ENCODE measurements at places on chromosomes 12 and 14.
A peak's percentile ranks its signal among the peaks of the same experiment; 100 is the strongest.

GRCh38 chr12:5244513-5244972, 187.4 kb upstream of the NTF3 start:
- no peak for DNase-seq

DNA sequence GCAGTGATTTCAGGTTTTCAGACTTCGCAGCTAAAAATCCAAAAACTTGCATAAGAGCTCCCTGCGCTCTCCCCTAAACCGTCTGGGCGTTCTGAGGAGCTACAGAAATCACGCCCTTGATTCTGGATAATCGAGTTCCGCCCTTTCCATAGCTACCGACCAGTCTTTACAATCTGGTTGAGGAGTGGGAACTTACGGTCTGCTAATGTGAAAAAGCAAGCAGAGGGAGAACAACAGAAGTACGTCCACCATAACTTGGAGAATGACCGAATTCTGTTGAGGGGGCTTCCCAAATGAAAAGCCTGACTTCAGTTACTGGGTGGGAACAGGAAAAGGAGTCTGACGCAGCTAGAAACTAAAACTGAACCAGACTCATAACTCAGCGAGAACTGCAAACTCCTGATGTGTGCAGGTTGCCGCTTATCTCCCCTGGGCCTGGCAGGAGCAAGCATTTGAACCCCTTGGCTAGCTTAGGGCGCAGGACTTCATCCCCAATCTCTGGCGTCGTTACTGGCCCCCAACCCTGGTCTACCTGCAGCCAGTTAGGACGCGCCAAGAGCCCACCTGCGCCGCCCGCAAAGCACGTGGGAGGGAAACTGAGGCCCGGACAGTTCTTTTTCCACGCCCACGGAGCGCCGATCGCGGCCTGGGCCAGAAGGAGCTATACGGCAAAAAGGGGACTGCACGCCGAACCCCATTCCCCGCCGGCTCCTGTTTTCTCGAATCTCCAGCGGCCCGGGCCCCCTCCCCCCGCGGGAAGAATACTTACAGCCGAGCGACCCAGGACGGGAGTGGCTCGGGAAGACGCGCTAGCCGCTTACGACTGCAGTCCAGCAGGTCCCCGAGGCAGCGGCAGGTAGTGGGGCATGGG, 838 bp downstream of the LRIG3 start:
- DNase-seq, result peak; percentile 3

GRCh38 chr14:65231286-65231980, 129.1 kb upstream of the MAX start:
- DNase-seq, result no peak

DNA sequence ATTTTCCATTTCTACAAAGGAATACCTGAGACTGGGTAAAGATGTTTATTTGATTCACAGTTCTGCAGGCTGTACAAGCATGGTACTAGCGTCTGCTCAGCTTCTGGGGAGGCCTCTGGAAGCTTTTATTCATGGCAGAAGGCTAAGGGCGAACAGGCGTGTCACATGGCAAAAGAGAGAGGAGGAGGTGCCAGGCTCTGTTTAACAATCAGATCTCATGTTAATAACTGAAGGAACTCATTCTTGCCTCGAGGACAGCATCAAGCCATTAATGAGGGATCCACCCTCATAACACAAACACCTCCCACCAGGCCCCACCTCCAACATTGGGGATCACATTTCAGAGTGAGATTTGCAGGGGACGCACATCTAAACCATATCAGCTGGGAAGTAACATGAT, 36.0 kb downstream of the PRB3 start:
- no peak for DNase-seq

DNA sequence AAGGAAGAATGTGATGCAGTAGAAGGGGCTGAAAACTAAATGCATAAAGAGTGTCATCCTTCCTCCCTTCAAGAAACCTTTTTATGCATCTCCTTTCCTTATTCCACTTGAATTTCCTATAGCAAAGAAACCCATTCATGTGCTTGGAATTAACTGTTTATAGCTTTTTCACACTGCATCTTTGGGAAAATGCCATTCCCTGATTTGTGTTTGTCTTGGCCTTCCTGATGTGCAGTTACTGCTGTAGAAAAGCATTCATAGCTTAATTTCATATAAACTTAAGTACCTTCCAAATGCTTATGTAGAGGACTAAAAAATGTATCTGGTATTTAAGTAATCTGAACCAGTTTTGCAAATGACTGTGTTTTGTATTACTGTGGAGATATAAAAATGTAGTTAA, 61.8 kb downstream of the SDR9C7 start:
- no peak for DNase-seq

GRCh38 chr14:100841066-100841760, 15.3 kb downstream of the MEG3 start:
- no peak for DNase-seq

DNA sequence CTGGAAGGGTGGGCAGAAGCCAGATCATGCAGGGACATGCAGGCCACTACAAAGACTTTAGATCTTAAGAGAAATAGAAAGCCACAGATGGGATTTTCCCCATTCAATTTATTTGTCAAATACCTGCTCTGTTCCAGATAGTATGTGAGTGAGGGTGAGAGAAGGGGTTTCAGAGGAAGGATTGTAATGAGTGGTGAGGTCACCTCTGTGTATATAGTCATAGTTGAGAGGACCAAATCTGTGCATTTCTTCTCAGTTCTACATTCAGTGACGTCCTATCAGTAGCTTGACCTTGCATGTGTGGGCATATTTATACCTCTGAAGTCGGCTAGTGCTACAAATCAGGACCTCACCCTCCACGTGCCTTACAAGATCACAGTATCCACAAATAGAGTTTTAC, 31.2 kb upstream of the RBM19 start:
- DNase-seq, result no peak

DNA sequence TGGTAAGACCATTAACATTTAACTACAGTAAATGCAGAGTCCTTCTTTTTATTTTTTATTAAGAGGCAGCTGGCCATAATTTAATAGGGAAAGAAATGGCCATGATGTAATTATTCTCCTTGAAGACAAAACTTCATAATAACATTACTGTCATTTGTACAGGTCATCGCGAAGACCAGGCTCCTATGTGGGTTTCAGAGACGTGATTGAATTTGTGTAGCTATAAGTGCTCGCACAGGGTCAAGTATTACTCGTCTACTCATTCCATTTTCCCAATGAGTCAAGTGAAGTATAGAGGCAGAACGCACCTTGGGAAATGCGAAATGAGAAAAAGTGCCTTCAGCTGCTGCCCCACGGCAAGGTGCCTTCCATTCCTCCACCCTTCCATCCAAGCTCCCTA, 40.4 kb downstream of the EGLN3 start:
- DNase-seq, result no peak

DNA sequence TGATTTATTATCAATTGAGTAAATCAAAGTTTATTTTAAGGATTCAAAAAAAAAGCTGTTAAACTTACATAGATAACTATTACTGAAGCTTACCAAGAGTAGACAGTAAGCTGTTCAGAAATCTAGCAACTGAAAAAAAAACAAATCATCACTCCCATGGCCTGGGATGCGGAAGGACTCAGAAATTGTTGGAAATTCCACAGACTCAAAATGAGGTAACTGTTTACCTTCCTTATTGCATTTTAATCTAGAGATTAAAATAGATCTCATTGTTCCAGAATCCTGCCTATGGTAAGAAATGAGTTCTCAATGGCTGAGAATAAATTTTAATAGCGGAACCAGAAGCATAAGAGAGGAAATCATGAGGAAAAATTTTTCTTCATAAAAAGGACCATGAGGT, 87.2 kb downstream of the PPM1H start:
- DNase-seq, result no peak

DNA sequence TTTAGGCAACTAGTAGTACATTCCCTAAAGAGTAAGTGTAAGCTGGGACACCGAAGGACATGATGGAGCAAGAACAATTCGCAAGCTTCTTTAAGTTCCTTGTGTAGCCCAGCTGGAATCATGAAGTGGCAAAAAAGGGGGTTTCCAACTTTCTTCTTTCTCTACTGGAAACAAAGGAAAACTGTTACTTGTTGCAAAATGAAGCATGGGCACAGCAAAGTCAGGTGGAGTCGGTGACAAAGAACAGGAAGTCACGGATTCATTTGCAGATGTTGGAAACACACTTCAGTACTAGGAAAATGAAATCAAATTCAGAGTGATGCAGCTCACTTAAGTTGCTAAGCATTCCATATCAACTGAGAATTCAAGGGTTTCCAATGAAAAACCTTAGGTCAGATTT, 706.9 kb upstream of the STXBP6 start:
- no peak for DNase-seq

DNA sequence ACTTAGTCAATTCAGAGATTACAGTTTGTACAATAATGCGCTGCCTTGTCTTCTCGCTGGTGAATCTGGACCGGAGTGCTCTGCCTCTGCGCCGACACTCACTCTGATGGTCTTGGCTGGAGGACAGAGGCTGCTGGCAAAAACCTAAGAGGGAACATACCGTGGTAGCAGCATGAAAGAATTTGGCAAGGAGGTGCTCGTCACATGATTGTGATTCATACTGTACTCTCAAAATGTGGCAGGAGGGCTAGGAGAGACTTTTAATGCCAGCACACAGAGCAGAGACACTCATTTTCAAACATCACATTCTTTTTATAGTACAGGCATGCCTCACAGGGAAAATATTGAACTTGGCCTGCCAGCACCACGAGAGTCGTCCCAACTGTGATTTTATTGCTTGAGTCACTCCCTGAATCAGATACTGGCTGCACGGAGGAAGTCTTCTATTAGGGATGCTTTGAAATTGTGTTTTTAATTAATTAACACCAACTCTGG, 67.8 kb downstream of the HMGA2 start:
- DNase-seq, result no peak

DNA sequence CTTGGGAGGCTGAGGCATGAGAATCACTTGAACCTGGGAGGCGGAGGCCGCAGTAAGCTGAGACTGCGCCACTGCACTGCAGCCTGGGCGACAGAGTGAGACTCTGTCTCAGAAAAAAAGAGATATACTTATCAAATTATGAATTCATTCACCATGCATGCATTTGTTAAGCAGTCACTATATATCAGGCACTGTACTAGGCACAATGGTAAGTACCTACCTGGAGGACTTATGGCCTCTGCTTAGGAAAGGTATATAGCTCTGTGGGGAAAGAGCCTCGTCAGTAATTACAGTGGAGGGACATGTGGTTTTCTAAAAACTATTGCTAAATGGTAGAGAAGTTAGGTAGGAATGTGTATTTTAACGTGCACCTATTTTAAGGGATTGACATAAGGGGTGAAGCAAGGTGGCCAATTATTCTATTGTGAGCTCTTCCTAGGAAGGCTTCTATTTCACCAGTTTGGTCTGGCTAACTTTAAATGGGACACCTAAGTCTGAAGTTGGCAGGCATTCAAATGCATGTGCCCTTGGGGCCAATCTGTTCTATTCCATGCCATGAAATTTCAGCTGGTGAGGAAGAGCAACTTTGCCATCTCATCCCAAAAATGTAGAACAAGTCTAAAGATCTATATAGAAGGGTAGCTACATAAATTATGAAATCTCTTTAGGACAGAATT, 15.0 kb downstream of the TCP11L2 start:
- DNase-seq, result no peak

- DNase-seq, result no peak
Observed at GRCh38 chr12:89774645-89775044, 66.0 kb upstream of the ATP2B1 start.

- DNase-seq, result no peak
Observed at GRCh38 chr12:131872154-131873051, 22.0 kb upstream of the ULK1 start.

GRCh38 chr12:93803424-93803807, 126.2 kb downstream of the CRADD start:
- DNase-seq, result no peak

GRCh38 chr14:33799705-33800570, 150.9 kb downstream of the EGLN3 start:
- no peak for DNase-seq

GRCh38 chr14:102593061-102593824, 794 bp downstream of the RCOR1 start:
- DNase-seq, result peak; percentile 43

DNA sequence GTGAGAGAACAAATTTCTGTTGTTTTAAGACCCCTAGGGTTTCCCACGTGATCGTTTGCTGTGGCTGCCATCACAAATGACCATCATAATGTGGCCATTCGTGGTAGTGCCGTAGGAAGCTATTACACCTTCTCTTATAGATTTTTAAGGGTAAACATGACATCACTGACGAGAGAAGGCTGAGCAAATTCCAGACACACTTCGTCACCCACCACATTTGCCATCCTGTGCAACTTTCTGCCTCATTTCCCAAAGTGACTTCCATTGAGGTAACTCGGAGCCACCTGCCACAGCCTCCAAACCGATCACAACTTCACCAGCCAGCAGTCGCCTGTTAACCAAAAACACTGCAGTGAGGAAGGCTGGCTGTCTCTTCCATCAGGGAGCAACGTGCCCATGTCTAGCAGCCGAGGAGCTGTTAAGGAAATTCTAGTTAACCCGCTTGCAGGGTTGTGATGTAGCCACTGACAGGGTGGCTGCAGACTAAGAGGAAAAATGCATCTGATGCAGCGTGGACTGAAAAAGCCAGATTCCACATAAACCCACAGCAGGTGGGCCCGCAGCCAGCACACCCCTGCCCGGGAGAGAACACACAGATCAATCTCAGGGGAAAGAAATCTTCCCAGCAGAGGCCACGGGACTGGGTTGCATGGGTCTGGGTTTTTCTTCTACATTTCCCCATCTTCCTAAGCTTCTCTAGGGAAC, 44.6 kb downstream of the CCDC85C start:
- no peak for DNase-seq

- DNase-seq, result no peak
Observed at GRCh38 chr12:14505626-14506596, 61.8 kb downstream of the PLBD1 start.

- DNase-seq, result no peak
Observed at GRCh38 chr12:63967358-63968145, 123.1 kb downstream of the SRGAP1 start.

DNA sequence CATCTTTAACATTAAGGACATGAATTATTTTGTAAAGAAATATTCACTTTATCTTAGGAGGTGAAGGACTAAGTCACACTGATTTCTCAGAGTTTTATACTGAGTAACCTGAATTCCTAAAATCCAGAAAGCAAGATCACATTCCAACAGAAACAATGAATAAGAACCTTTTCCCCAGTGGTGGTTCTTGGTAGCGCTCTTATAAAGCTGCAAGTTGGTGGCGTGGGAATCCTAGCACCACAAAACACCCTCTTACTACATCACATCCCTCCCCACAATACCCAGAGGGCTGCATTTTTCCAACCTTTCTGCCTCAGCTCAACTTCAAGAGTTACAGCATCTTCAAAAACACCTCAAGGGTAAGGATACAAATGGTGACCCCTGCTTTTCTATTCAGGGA, 44.0 kb upstream of the SMUG1 start:
- no peak for DNase-seq

- no peak for DNase-seq
Observed at GRCh38 chr14:56881181-56881580, 70.9 kb upstream of the OTX2 start.

- DNase-seq, result no peak
Observed at GRCh38 chr14:87008965-87009364, 984.0 kb downstream of the GALC start.

GRCh38 chr12:96219700-96220206, 25.6 kb downstream of the ELK3 start:
- DNase-seq, result no peak

Data from T-helper 2 cell (primary cell).